ENCODE measurements at places on chromosomes 1 and 21.

DNA sequence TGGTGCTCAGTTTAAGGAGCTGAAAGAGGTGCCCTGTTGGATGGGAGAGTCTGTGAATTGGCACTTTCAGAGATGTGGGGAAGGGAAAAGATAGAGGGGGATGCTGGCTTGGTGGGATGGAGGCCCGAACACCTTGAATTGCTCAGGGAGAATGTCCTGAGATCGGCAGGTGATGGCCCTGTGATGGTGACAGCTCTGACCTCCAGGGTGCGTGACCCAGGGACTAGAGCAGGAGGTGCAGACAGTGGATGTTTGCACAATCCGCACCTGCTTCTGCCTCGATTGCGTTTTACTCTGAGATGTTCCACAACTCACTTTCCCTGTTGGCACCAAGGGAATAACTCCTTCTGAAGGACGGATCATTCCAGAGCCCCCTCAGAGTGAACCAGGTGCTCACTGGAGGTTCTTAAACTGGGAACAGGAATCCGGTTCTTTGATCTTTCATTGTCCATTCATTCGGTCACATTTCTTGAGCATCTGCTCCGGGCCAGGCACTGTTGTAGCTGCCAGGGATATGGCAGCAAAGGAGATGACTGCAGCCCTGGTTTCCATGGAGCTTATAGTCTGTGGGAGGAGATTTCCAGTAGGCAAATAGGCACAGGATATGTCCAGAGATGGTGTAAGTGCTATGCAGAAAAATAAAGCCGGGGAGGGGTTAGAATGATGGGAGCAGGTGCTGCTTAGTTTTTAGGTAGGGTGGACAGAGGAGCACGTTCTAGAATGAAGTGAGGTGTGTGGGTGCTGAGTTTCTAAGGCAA lies 226.6 kb upstream of the TMEM51 start:
- DNase-seq: no peak

- DNase-seq: no peak
Measured at GRCh38 chr21:27033471-27033870, 66.6 kb upstream of the ADAMTS5 start.

DNA sequence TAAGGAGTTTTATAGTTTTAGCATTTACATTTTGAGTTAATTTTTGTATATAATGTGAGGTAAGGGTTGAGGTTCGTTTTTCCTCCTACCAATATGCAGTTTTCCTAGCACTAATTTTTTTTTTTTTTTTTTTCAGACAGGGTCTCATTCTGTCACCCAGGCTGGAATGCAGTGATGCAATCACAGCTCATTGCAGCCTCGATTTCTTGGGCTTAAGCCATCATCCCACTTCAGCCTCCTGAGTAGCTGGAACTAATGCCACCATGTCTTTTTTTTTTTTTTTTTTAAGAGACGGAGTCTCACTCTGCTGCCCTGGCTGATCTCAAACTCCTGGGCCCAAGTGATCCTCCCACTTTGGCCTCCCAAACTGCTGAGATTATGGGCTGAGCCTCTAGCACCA lies 2.5 kb upstream of the UBASH3A start:
- DNase-seq: no peak

- DNase-seq: no peak
Measured at GRCh38 chr1:218281285-218281684, 3.8 kb upstream of the RRP15 start.

GRCh38 chr1:180254496-180254819 lies 24.4 kb downstream of the LHX4 start:
- no peak for DNase-seq

- no peak for DNase-seq
Measured at GRCh38 chr1:12081648-12082396, 18.7 kb downstream of the TNFRSF8 start.

- DNase-seq: peak; percentile 30
Measured at GRCh38 chr1:224644553-224645154, 28.5 kb downstream of the CNIH3 start.

All from CMK (cell line).